ENCODE measurements at places on chromosomes 4 and X. TPM values are rescaled to one million over a fixed set of nuclear protein-coding genes. Genes with fewer than 3 reads are reported as not detected.

Gene GRIA3
- 0.54 TPM for total RNA-seq

DNA sequence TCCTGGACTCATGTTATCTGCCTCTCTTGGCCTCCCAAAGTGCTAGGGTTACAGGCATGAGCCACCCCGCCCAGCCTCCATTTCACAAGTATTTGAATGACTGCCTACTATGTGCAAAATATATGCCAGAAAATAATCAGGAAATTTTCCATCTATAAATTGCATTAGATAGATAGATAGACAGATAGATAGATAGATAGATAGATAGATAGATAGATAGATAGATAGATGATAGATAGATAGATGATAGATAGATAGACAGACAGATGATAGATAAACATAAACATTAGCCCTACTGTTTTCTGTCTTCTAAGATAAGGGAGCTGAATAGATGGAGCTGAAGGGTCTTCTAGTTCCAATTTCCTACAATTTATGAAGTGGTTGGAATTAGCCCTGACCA is 87.4 kb upstream of the TRIM2 start:
- DNase-seq: no peak

GRCh38 chrX:14825851-14826250 is 47.0 kb downstream of the FANCB start:
- no peak for DNase-seq

GRCh38 chrX:134388161-134389109 is 71.5 kb upstream of the HPRT1 start:
- no peak for DNase-seq

Gene DGKK
- total RNA-seq: not detected

Gene CITED1
- not detected for total RNA-seq

GRCh38 chr4:78543424-78544125 is 8.0 kb upstream of the ANXA3 start:
- DNase-seq: no peak

Gene RXFP1
- total RNA-seq: not detected

DNA sequence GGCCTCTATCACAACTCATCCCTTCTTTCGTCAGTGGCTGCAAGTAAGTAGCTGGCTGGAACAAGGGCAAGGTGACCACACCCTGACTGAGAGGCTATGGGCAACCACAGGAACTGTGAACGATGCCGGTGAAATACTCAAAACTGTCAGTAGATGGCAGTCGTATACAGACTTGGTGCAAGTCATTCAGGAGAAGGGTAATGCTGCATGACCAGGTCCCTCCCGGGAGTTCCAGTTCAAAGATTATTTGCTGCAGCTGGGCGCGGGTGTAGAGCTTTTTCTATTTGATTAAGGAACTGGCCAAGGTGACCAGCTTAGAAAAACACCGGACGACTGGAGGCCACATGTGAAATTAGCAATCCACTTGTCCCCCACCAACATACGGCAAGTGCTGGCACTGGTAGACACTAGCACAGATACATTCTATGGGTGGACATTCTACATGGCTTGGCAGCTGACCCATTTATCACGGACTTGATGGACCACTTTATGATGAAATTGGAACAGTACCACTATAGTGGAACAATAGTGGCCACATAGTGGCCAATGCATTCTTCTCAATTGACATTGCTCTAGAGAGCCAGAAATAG is 726.6 kb downstream of the TRAM1L1 start:
- no peak for DNase-seq

DNA sequence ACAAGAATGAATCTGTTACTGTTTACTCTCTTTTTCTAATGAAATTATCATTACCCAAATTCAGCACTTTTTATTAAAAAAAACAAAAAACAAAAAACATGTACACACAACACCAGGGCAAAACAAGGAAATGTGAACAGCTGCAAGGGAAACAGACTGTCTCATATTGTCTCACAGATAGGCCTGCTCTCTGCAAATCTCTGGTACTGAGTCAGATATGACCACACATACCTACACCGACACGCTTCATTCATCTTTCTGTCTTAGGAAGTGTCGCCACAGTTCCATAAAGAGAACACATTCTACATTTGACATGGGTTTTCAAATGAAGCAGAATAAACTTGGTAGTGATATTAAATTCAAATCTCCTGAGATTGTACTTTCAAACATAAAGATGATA is 92.2 kb upstream of the GPR34 start:
- no peak for DNase-seq

- no peak for DNase-seq
These were observed 7.6 kb downstream of the SFRP2 start for GRCh38 chr4:153781280-153781679.

Gene CLCN4
- 30.9 TPM for total RNA-seq

DNA sequence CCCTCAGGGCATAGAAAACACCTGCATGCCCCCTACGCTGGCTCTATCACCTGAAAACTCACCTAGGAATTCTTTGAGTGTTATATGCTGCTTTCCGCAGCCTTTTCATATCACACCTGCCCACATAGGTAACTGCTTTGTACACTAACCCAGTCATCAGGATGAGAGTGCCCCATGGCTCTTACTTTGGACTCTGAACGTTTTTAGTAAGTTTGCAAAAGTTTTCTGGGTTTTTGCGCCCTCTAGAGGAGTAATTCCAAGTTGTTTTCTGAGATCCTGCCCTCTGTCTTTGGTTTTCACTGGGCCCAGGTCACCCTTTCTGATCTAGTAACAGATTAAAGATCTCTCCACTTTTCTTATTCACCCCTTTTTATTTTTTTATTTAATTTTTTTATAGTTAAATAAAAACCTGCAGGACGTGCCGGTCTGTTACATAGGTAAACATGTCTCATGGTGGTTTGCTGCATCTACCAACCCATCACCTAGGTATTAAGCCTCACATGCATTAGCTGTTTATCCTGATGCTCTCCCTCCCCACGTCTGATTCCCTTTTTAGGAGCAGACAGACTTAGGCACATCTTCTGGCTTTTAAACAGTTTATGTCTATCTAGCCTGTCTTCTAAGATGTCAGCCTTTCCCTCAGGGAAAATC is 139.2 kb downstream of the NWD2 start:
- no peak for DNase-seq

DNA sequence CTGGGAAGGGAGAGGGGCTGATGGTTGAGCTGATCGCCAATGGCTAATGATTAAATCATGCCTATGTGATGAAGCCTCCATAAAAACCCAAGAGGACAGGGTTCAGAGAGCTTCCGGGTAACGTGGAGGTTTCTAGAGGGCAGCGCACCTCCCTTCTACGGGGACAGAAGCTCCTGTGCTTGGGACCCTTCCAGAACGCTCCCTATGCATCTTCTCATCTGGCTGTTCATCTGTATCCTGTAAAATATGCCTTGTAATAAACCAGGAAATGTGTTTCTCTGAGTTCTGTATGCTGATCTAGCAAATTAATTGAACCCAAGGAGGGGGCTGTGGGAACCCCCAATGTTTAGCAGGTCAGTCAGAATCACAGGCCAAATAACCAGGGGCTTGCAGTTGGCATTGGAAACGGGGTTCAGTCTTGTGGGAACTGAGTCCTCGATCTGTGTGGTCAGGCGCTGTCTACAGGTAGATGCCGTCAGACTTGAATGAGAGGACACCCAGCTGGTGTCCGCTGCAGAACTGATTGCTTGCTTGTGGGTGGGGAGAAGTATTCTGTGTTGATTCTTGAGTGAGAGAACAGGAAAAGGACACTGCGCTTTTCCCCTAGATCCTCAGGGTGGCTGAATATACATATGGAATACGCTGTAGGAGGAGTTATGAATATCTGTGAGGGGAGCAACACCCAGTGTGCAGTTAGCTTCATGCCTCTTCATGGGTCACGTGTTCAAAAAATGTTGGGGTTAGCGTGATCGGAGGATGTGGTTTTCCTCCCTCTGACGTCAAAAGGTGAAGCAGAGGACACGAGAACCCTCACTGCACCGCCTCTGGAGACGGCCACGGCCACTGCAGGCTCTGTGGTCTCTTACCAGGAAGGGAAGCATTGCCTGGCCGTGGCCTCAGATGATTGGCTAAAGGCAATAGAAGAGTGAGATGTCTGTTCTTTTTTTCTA is 29.2 kb downstream of the HTT-AS start:
- DNase-seq: peak; percentile 79

Gene CRLF2
- not detected for total RNA-seq

DNA sequence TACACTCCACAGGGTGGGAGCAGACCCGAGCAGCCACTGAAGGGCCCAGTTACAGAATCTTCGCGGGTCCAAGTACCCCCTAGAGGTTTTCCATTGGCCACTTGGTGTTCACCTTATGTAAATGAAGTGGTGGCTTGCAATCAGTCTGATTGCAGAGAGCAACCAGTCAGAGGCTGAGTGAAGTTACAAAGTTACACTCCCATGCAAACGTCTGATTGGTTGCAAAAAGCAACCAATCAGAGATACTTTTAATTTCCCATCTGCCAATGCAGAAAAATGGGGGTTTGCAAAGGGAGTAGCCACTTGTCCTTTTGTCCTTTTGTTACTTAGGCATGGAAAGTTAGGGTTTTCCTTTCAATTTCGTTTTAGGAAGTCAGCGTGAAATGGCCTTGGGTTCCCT is 27.0 kb upstream of the NKAP start:
- no peak for DNase-seq

DNA sequence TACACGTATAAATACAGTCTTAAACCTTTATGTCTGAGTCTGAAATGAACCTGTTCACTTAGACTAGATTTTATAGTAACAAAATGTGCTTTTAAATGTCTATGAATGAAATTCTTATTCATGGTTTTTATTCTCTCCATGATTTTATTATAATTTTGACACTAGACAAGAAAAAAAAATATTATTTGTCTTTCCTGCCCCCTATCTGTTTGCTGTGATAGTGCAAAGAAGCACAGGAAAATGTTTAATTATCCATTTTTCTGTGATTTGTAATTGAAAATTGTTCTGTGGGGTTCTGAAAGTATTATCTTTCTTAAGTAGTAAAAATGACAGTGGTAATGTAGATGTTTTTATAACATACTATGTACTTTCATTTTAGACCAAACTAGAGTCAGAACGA is 52.0 kb downstream of the INTS6L start:
- no peak for DNase-seq

Gene UGT2B11
- total RNA-seq: not detected

DNA sequence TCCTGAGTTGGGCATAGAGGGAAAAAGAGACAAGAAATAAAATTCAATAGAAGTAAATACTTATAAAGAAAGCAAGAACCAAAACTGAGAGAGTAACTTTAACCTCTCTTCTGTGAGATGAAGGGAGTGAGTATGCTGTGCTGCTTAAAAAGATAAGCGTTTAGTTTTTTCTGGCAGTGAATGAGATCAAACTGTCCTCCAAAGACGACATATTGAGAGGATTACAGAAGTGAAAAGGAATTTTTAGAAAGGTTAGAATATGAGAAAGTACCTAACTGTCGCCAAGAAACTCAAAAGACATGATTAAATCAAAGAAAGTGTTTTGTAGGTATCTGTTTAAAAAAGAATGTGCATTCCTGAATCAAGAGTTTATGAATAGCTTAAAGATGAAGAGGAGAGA is 16.0 kb downstream of the GAB1 start:
- no peak for DNase-seq

DNA sequence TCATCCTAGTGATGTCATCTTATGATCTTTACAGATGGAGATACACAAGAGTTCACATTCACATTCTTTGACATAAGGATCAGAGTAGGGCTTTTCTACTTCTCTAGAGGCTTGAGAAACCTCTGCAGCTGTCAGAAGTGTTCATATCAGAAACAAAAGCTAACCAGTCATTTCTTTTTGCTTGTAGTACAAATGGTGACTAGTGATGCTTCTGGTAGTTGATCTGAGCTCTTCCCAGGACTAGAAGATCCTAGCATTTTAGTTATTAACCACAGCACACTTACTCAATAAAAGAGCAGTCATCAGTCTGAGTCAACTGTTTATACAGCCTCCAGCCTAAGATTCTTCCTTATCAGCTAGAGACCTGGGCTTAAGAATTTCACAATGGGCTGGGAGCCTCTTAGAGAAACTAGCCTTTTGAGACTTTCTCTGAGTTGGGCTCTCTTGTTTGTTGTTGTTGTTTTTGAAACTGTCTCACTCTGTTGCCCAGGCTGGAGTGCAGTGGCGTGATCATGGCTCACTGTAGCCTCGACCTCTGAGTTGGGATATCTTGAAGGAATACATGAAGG is 84.1 kb downstream of the TMEM164 start:
- no peak for DNase-seq

GRCh38 chr4:60962286-60962685 is 237.8 kb upstream of the ADGRL3 start:
- DNase-seq: no peak

- no peak for DNase-seq
These were observed 35.3 kb downstream of the RBPJ start for GRCh38 chr4:26356081-26356501.

GRCh38 chr4:47717188-47717587 is 120.7 kb downstream of the CORIN start:
- no peak for DNase-seq

DNA sequence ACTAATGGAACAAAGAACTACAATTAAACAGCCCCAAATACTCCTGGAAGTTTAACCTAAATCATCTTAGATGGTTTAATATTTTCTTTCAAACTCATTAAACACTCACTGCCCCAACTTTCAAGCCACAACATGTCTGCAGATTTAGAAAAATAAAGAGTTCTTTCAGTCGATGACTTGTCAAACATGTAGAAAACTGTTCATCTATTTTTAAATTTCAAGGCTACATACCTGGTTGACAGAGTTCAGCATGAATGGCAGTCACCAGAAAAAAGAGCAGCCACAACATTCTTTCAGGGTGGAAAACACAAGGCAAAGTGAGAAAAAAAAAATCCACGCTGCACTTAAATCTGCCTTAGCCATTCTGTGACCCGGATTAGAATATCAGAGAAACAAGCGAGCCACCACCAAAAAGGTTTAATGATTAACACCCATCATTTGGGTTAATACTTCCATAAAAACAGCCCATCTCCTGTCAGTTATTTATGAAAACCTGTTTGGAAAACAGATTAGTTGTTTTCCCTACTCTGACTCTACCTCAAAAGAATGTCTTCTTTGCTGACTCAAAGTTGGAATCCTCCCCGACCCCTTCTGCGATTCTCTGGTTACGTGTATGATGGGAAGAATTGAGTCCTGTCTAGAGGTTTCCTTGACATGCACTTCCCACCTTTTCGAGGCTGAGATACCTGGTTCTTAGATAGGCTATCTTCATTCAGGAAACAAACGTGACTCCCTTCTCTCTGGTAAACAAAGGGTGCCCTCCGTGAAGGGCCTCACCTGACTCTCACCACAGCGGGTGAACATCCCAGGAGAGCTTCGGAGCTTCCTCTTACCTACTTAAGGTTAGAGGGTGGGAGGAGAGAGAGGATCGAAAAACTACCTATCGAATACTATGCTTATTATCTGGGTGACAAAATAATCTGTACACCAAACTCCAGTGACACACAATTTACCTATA is at the start of gene CLTRN:
TSS of gene CLTRN (minus strand) at position 319 of the 958 bp plus-strand sequence. CDS start at position 289, 30 bp downstream.
- no peak for DNase-seq

All from Right ventricle myocardium superior (tissue), 1 donor.